Stimulated activated CD8-positive, alpha-beta memory T cell treated with anti-CD3 and anti-CD28 coated beads, Interleukin-15, amount 100 ng/mL, for 4 hours (primary cell): ENCODE measurements at places on chromosomes 4 and X.

GRCh38 chr4:165874072-165874790 lies 1.2 kb downstream of the TLL1 start:
- no peak for DNase-seq

DNA sequence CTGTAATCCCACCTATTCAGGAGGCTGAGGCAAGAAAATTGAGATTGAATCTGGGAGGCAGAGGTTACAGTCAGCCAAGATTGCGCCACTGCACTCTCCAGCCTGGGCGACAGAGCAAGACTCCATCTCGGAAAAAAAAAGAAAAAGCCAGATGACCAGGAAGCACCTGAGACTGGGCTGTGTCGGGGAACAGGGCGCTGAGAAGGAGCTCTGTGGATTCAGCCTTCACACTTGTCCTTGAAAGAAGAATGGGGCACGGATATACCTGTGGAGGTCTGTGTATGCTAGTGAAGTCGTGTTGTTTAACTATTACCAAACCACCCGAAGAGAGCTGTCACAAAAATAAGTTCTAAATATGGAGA lies 39.3 kb upstream of the TADA2B start:
- DNase-seq, result no peak

DNA sequence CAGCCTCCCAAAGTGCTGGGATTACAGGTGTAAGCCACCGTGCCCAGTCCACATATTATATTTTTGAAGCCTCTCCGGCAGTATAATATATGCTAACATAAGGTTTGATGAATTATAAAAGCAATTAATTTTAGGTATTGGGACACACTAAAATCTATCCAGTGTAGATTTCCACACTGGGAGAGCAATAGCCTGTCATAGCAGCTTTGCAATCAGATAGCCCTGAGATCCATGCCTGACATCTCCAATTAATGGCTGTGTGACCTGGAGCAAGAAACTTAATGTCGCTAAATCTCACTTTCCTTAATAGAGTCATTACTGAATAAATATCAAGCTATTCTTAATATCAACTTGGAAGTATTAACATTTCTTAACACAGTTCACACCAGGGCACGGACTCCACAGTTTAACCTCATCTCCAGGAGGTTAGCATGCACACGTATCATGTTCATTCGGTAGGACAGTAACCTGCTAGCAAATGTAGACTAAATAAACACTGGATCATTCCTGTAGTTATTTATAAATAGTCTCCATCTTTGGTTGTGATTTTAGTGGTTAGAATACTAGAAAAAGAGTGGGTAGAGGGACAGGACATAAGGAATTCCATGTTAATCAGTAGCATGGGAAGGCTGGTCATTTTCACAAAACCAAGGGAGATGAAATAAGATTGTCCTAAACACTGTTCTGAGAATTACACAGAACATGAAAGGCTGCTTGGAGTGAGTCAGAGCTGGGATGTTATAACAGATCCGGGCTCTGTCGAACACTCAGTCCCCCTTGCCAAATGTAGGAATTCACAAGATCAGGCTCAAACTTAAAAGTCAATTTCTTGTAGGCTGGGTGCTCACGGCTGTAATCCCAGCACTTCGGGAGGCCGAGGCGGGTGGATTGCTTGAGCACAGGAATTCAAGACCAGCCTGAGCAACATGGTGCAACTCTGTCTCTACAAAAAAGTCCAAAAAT lies 254.7 kb downstream of the PALLD start:
- DNase-seq, result no peak

GRCh38 chr4:8557151-8558076 lies 22.8 kb upstream of the GPR78 start:
- DNase-seq, result no peak

DNA sequence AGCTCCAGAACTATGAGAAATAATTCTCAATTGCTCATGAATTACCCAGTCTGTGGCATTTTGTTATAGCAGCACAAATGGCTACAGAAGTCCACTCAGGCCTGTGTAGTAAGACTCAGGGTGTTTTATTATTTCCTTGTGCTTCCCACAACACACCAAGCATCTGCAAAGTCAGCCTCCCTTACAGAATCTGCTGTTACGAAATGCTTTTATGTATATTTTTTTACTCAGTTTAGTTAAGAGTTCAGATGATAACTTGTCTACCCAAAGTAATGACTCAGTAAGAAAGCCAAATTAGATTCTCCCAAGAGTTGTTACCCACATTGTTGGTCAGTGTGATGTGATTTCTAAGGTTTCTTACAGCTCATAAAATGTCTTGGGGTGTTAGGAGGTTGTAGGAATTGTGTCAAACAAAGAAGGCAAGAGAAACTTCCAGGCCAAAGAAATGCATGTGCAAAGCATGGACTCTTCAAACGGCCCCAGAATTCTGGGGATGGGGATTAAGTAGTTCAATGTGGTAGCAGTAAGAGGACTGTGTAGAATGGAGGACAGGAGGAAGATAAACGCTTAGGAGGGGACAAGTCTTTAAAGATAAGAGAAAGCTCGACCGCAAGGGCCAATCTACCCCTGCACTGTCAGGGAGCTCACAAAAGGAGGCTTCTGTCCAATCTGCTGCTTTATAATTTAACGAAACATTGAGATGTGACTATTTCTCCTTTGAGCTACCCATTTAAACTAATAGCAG lies 35.4 kb upstream of the TMEM184C start:
- DNase-seq, result no peak

- DNase-seq, result no peak
These were observed 2.8 kb upstream of the GSX2 start for GRCh38 chr4:54097152-54097551.

DNA sequence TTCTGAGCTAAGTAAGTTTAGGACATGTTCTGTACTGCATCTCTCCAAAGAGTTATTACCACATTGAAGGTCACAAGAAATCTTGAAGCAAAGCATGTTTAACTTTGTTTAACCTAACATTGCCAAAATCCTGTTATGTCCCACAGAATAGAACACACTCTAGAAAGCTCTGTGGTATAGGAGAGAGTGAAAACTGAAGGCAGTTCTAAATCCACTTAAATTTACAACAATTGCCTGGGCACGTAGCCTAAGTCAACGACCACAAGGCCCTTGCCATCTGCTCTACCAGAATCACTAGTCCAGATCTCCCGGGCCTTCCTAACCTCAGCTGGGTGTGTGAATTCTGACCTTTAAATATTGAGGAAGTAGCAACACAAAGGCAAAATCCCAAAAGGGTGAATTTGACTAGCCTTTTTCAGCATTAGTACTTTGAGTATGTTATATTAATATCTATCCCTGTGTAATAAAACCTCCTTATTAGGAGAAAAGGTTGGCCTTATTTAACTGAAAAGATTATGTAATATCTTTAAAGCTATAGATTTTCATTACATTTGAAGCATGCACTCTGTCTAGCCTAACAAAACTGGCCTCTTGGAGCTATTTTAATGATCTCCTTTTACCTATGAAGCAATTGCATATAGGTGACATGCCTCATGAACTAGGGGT lies 4.5 kb upstream of the MAML3 start:
- DNase-seq, result no peak

DNA sequence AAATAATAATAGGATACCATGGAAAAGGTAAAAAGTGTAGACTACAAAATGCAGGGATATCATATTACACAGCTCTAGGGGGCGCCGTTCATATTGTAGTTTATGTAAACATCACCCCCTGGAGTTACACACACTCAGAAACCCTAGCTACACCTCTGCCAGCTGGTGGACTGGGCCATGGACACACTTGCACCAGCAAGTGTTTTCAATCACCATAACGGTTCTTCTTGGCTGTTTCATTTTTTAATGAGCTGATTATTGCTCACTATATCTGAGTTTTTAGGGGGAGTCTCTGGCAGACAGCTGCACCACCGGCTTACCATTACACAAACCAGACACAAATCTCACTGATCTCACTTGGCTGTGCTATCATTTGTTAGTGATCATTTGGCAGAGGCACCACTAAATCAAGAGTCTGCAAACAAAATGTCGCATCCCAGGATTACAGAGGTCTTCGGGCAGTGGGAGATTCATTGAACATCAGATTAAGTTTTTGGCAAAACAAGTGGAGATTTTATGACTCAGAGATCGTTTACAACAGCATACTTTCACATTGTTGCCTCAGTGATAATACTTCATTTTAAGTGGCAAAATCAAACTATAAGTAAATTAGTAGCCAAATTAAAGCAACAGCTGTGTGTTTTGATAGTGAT lies 185.7 kb downstream of the UNC5C start:
- no peak for DNase-seq

DNA sequence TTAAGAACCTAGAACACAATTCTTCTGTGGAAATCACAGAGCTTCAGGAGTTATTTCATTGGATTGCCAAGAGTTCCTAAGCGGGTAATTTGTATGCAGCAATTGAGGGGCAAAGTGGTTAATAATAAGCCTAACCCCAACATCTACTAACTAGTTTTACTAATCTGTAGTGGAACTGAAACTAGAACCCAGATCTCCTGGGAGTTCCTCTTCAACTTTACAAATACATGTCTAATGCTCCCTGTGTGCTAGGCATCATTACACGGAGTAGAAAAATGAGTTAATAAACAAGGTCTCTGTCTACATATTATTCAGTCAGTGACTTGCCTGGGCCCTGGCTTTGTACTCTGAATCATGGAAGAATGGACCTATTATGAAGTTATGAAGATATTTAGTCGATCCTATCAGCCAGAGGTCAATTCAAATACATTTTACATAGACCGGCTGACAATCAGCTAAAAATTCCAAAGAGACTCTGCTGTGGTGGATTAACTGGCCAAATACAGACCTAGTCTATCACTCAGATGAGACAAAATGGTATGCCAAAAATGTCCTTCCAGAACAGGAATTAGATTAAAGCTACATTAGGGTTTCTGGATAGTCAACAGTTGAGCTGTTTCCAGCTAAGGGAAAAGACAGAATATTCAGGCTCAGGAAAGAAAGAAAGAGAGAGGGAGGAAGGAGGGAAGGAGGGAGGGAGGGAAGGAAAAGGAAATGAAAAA lies 326.0 kb downstream of the FBXW7 start:
- no peak for DNase-seq

GRCh38 chr4:42632653-42633382 lies 24.1 kb downstream of the ATP8A1 start:
- DNase-seq, result no peak

- DNase-seq, result no peak
These were observed 46.4 kb downstream of the PAGE2 start for GRCh38 chrX:55135171-55135570.

DNA sequence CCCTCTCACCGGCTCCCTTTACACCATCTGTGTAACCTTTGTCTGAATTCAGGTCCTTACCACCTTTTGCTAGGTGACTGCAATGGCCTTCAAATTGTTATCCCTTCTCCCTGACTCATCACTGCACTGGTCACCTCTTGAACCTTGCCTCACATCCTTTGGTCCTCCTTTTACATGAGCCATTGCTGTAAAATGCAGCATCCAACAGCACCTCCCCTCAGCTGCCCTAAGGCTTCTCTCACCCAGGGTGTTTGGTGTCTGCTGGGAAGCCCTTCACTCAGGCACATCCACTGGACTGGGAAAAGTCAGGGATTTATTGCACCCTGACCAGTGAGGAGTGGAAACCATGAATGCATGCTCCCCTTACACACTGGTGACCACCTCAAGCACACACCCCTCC lies 192.5 kb upstream of the GATB start:
- DNase-seq, result no peak

DNA sequence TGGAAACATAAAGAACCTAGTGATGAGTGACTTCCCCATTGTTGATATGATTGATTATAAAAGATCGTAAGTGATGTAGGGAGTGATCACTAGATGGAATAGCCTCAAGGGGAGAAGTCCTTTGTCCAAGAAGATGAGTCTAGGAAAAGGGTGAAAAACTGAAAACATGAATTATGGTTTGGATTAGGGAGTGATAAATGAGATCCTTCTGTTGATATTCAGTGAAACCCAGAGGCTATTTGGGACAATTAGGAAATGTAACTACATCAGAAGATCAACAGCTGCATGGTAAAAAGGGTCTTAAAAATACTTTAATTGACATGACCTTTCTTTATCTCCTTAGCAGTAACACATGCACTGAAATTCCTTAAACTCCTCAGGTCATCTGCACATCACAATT lies 124.0 kb upstream of the UNC5C start:
- no peak for DNase-seq

DNA sequence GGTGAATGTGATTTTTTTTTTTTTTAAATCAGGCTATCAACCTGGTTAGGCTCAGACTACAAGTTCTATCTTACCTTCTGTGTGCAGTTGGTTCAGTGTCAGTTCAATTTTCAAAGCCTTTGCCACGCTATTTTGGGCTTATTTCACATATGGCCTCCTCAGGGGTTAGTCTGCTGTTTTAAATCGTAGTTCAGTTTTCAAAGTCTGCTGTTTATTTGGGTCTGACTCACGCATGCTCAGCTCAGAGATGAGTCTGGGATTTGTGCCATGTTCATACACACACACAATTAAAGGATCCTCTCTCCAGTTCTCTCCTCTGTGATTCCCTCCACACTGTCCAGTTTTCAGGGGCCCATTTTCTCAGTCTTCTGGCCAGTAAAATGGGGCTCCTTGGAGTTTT lies 32.3 kb upstream of the ZFX start:
- no peak for DNase-seq

DNA sequence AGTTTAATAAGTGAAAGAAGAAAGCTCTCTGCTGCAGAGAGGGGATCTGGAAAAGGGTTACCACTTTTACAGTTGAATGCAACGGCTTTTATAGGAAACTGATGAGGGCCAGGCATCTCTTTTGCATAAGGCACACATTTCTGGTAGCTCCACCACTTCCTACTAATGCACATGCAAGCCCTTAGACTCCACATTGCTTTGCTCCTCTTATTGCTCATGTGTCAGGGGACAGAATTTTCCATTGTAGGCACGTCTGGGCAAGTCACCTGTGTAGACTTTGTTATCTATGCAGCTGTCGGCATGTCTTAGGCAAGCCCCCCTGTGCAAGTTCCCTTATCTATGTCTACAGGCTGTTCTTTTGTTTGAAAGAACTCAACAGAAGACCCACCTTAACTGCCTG lies 294.6 kb upstream of the STS start:
- DNase-seq, result no peak

GRCh38 chr4:8352368-8353157 lies 83.0 kb downstream of the HTRA3 start:
- no peak for DNase-seq

DNA sequence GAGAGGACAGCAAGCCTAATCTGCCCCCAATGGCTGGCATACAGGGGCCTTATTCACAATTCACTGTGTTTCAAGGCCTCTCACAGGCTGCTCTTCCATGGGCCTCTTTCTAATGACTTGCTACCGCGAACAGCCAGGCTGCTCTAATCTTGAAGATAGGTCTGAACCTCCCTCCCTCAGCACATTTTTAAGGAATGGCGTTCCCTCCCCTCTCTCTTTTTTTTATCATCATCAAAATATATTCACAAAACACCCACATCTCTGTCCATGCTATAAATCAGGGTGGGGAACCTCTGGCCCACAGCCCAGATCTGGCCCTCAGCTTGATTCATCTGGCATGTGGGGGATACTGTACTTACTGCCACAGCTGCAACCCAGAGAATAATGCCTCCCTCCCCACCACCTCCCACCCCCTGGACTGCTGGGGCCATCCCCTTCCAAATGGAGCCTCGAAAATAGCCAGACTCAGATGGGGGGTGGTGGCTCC lies 76.2 kb upstream of the PLAC1 start:
- DNase-seq, result no peak

GRCh38 chr4:26194764-26195163 lies 126.0 kb upstream of the RBPJ start:
- DNase-seq, result no peak

- DNase-seq, result no peak
These were observed 104.9 kb downstream of the CHIC2 start for GRCh38 chr4:53959343-53960120.
